ENCODE measurements at places on chromosomes 3 and 15.

- DNase-seq = peak; percentile 88
Measured at GRCh38 chr3:72738752-72739530, 109.3 kb downstream of the SHQ1 start.

DNA sequence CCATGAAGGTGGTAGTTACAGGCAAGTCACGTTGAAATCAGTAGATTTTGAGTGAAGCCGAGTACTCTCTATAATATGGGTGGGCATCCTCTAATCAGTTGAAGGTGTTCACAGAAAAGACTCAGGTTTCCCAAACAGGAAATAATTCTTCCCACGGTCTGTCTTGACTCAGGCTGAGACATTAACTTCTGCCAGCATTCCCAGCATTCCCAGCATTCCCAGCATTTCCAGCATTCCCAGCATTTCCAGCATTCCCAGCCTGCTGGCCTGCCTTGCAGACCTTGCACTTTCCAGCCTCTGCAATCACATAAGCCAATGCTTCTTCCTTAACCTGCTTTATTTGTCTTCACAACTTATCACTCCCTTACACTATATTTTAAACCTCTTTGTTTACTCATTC is 542.3 kb upstream of the ROBO2 start:
- DNase-seq = no peak

DNA sequence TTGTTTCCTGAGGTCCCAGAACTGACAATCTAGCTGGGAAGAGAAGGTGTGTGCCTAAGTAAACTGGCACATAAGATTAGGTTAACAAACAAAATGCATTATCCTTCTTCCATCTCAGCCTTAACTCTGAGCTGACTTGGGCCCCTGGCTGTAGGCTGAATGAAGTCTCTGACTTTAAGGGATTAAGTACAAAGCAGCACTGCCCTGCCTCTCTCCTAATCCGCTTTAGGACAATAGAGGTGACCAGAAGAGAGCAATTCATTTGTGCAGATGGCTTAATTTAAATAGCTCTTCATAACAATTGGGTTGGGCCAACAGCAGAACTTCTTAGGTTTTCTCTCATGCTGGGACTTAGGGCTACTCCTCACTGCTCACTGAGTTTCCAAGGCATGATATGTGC is 181.6 kb upstream of the SOX14 start:
- no peak for DNase-seq

DNA sequence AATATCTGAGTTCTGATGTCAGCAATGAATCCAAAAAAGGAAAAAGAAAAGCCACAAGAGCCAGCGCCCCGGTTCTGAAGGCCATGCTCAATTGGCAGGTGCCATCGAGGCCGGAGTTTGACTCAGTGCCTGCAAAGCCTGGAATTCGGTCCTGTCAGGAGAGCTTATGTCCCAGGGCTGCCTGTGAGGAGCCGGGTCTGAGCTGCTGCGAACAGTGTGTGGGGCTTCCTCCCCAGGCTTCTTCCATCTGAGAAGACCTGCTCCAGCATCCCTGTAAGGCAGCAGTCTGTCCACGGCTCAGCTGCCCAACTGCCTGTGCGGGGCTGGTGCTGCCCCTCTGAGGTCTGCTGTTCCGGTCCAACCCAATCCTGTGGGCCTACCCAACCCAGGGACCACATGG is 46.1 kb downstream of the ROPN1B start:
- no peak for DNase-seq

- DNase-seq = no peak
Measured at GRCh38 chr15:69086427-69087204, 72.1 kb downstream of the NOX5 start.

- DNase-seq = no peak
Measured at GRCh38 chr3:77042882-77043281, 3.0 kb downstream of the ROBO2 start.

GRCh38 chr15:89898614-89899294 is 5.0 kb upstream of the AP3S2 start:
- DNase-seq = no peak

DNA sequence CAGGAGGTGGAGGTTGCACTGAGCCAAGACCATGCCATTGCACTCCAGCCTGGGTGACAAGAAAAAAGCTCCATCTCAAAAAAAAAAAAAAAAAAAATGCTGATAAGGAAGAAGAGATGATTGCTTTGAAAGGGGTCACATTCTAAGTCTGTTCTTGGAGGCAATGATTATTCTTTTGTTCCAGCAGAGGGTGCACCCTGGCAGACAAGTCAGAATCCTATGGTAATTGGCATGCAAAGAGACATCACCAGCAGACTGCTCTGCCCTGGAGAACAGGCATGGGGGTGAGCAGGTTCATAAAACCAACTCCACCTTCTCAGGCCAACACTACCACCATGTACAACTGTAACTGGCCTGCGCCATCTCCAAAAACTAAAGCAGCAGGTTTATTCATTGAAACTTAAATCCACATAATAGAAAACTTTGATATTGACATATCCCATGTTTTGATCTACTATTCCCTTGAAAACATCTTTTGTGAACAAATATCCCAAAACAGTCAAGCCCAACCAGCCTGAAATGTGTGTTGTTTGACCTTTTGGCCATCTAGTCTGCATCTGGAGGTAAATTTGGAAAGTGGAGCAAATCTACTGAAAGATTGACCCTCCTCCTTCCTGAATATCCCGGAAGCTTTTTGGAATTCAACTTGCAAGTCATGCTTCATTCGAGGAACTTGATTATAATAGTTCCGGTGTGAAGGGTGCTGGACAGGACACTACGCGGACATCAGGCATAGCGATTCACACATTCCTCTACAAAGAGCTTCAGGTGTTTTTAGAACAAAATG is 100.3 kb downstream of the MECOM start:
- DNase-seq = no peak

GRCh38 chr3:122502941-122503340 is 11.8 kb downstream of the KPNA1 start:
- no peak for DNase-seq

- no peak for DNase-seq
Measured at GRCh38 chr3:168273917-168274316, 178.2 kb upstream of the GOLIM4 start.

- peak; percentile 53 for DNase-seq
Measured at GRCh38 chr15:67181221-67181639, 73.2 kb downstream of the AAGAB start.

GRCh38 chr3:171841620-171842000 is 1.5 kb upstream of the TMEM212 start:
- DNase-seq = no peak

GRCh38 chr3:195384952-195385351 is 57.9 kb downstream of the ACAP2 start:
- DNase-seq = no peak

DNA sequence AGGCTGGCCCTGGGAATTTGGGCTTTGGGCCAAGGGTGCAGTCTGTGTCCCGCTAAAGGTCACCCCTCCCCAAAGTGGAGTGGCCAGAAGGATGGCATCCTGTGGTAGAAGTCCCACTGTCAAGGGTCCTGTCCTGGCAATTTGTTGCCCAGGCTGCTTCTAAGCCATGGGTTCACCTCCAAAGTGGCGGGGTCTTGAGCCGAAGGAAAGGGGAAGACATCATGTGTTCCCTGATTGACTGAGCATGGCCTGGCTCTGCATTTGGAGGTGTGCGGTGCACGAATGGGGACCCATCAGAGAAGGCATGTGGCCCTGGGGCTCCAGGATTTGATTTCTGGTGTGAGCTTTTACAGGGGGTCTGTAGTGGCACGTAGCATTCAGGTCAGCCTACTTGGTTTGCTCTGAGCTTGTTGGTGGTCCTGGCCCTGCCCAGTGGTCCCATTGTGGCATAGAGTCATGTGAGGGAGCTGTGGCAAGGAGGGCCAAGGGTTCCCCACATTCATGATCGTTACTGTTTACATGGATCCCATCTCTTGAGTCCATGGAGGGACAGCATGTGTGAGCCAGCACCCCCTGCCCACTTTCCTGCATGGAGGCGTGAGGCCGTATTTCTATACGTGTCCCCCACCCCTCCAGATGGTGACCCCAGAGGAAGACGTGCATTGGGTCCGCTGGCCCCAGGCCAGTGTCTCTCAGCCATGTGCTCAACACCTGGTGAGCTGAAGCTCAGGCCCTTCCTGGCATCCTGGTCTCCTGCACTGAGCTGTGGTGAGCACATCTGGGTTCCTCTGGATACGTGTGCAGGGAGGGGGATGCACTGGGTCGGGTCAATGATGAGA is 225.1 kb downstream of the SNRPN start:
- DNase-seq = no peak

DNA sequence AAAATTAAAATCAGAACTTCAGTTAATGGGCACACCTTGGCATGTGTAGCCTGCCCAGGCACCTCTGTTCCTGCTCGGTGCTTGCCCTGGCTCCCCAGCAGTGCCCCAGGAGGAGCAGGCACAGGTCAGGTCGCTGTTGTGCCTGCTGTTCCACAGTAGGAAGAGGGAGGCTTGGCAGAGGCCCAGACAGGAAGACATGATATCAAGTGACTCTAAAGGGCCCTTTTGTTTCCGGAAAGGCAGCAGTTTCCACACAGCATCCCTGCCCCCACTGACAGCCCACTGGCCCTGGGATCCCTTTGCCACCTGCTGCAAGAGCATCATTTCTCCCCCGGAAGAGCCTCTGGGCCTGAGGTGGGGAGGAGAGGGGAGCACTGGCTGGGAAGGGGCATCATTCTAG is 40.5 kb upstream of the HES1 start:
- DNase-seq = no peak

- DNase-seq = no peak
Measured at GRCh38 chr3:158005391-158006100, 100.7 kb downstream of the SHOX2 start.

- DNase-seq = no peak
Measured at GRCh38 chr3:62332835-62333244, 40.5 kb downstream of the FEZF2 start.

- no peak for DNase-seq
Measured at GRCh38 chr3:100838157-100838556, 128.9 kb downstream of the TFG start.

DNA sequence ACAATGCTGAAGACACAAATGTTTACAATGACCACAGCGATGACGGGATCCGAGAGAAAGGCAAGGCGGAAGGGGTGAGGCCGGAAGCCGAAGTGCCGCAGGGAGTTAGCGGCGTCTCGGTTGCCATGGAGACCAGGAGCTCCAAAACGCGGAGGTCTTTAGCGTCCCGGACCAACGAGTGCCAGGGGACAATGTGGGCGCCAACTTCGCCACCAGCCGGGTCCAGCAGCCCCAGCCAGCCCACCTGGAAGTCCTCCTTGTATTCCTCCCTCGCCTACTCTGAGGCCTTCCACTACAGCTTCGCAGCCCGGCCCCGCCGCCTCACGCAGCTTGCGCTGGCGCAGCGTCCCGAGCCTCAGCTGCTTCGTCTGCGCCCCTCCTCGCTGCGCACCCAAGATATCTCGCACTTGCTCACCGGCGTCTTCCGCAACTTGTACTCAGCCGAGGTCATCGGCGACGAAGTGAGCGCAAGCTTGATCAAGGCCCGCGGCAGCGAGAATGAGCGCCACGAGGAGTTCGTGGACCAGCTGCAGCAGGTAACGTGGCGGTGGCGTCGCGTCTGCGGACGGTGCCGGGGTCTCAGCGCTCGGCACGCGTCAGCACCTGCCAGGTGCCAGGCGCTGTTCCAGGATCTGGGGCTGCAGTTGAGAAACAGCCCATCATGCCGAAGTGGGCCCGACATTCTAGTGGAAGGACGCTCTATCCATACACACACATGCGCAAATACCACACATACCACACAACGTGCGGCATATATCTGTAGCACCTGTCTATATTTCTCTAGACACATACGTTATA is at the start of gene DLEC1:
TSS of gene DLEC1 (plus strand) at position 108 of the 798 bp plus-strand sequence. CDS start at position 126, 18 bp downstream.
- peak; percentile 87 for DNase-seq

DNA sequence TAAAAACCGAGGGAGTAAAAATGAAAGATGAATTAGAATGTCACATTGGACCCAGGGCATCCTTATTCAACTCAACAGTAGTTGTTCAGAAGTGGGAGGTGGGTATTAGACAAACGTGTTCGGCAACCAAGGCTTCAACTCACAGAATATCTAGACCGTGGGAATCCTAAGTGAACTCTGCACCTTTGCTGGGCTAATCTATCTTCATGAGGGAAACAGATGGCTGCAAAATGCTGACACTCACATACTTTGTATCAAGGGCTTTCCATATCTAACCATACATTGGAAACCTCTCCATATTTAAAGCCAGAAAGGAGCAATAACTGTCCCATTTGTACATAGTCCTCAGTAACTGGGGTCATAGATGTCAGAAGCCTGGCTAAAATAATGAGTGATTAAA is 20.9 kb downstream of the PLSCR1 start:
- no peak for DNase-seq

DNA sequence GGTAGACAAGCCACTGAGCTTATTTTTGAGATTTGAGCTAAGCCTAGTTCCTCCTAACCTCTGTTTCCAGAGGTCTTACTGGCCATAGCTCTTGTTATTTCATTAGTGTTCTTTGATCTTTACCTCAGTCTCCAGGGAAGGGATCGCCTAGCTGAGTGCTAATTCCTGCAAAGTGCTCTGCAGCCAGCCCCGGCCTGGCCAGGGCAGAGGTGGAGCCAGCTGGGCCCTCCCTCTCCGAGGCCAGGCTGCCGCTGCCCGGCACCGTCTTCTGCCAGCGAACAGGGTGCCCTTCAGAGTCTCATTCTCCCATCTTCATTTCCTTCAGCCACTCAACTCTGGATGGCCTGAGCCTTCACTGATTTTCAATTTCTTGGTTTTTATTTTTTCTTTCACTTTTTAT is 19.7 kb downstream of the FAN1 start:
- DNase-seq = no peak

DNA sequence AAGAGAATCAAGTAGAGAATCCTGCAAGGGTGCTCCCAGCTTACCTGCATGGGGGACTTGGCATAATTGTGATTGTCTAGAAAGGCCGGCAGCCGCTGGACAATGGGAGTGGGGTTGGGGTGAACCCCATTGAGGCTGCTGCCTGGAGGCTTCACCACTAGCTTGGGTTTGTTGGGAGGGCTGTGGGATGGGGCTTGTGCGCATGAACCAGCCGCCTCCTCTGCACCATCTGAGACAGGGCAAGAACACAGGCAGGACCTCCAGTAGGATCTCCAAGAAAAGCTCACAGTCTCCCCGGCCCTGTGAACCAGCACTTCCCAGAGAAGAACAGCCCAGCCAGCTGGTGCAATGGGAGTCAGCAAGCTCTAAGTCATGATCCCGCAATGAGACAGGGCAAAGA is 39.8 kb downstream of the SEMA3G start:
- DNase-seq = no peak

- no peak for DNase-seq
Measured at GRCh38 chr3:132211896-132212295, 105.3 kb upstream of the ACP3 start.

DNA sequence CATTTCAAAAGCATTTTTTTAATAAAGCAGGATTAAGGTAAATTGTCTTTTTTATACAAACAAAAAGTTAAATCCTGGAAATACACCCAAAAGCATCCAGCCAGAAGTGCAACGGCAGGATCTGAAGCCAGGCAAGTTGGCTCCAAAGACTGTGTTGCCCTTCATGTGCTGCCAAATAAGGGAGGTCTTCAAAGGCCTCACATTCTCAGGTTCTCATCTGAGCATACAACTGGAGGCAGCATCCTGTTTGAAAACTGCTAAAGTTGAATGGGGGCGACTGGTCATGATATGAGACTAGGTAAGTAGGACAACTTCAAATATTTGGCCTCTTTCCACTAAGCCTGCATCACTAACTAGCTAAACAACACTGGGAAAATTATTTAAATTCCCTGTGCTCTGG is 52.2 kb downstream of the IMPG2 start:
- no peak for DNase-seq
